GM12878 (cell line): ENCODE measurements at places on chromosomes 1 and 21. TPM values are rescaled to one million over a fixed set of nuclear protein-coding genes. Genes with fewer than 3 reads are reported as not detected.

DNA sequence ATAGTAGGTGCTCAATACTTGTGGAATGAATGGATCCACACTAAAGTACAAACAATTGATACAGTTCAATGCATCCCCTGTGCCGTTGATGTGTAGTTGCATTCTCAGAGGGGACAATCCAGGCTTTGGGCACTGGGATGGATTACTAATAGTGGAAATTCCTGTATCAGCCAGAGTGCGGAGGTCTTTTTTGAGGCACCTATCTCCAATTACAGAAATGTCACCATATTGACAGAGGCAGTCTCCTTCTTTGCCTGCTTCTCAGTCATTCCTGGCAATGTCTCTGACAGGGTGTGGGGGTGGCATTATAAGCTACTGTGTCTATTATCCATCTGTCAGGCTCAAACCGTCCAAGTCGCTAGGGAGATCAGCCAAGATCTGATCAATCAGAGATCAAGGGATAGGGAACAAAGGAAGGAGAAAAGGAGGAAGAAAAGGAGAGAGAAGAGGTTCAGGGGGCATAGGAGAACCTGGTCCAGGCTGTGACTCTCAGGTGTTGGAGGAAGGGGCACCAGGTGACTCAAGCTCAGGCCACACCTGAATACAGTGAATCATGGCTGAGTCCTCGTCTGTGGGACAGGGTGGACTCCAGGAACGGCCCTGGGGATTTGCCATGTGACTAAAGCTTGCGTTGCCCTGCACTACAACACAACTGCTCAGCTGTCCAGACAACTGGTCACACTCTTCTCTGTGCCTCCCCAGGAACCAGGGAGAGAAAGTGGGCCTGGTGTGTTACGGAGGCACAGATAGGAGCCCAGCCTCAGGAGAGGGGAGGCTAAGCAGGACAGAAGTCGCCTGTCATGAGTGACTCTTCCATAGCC, 3.4 kb upstream of the LAMB3 start:
- DNase-seq = no peak

DNA sequence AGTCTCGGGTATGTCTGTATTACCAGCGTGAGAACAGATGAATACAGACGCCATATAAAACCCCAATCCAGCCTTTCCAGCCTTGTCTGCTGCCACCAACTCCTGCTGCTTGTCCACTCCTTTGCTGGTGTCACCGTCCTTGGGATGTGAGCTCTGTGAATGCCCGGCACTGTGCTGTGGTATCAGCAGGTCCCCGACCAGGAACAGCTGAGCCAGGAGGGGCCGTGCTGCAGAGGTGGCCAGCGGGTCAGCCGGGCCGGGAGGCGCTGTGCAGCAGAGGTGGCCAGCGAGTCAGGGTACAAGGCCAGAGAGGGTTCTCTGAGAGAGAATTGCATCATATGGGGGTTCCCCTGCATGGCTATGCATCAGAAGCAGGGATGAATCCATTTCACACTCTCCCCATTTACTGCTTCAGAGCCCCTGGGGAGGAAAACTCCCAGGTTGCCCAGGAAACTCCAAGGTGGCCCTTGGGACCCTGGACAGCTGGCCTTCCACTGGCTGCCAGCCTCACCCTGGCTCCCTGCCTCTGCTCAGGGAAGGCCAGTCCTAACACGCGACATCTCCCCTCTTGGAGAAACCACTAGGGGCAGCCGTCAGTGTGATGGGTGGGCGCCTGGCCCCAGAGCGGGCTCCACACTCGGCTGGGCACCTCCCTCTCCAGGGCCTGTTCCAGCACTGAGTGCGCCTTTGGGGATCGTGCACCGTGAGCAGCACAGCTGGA, 122.4 kb upstream of the COL6A1 start:
- DNase-seq = no peak

KRTAP19-1 gene
- total RNA-seq = not detected in 2 replicates

DNA sequence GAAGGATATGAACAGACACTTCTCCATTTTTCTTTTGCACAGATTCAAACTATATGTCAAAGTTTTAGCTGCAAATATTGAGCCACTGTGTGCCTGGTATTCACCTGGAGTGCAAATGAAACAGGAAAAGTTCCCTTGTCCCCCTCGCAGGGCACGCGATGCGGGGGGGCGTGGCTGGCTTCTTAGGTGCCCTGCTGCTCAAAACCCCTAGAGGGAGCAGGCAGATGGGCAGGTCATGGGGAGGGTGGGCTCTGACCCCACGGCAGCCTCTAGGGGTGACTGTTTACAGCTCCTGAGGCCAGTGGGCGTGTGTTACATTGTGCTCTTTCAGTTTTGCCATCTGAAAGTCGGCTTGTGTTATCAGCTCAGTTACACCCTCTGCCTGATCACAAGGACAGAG, 931.2 kb upstream of the B3GALT2 start:
- no peak for DNase-seq

- DNase-seq = peak; percentile 25
Observed at GRCh38 chr1:186680245-186681061, at the start of gene PTGS2. Gene PTGS2, minus strand, starts transcription at chr1:186680423. Its CDS starts 133 bp downstream, at chr1:186680290.

HSF2BP gene
- total RNA-seq = 0.38 and 0.48 TPM in 2 replicates

- no peak for DNase-seq
Observed at GRCh38 chr1:151846686-151847237, 6.8 kb downstream of the THEM5 start.

AKNAD1 gene
- total RNA-seq = not detected in 2 replicates

CTSE gene
- total RNA-seq = 0.26 TPM in 1 of 2 replicates, not detected in the other

GRCh38 chr1:58466630-58467241, 79.8 kb downstream of the OMA1 start:
- DNase-seq = no peak

MROH9 gene
- not detected in 2 replicates for total RNA-seq

DNA sequence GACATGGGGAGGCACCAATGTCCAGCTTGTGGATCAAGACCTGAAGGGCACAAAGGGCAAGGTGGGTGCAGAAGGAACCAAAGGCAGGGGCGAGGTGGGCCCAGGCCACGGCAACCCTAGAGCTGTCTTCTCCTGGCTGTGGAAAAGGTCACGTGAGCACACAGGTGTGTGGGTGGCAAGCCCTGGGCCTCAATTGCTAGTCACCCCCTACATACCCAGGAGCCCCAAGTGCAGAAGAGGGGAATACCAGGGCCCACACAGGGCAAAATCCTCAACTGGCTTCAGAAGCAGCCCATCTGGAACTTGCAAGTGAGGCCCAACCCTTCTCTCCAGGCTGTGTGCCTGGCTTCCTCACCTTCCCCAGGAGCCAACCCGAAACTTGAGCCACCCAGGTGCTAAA, 25.6 kb downstream of the ZBTB17 start:
- no peak for DNase-seq

GRCh38 chr1:53781654-53782053, 42.7 kb upstream of the GLIS1 start:
- no peak for DNase-seq

DNA sequence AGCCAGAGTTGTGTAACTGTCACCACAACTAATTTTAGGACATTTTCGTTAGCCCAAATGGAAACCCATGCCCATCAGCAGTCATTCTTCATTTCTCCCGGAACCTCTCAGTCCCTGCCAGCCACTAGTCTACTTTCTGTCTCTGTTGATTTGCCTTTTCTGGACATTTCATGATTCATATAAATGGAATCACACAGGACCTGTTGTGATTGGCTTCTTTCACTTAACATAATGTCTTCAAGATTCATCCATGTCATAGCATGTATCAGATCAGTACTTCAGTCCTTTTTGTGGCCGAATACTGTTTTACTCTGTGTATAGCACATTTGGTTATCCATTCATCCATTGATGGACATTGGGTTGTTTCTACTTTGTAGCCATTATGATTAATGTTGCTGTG, 7.1 kb downstream of the SLC66A1 start:
- no peak for DNase-seq

DNA sequence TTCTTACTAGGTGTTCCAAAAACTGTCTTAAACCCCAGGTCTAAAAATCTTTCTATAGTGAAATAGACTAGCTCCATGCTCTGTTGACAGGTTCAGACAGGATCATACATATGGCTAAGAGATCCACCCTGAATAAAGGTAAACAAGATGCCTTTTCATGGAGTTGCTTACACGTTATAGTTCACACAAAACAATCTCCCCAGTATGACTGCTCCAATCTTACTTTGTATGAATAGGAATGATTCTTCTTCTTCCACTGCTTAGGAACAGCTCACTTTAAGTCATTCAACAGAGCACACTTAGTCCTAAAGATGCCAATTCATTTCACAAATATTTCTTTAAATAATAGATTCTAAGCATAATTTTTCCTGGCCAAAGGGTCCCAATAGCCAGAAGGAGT, 16.0 kb downstream of the ELK4 start:
- no peak for DNase-seq

TMOD4 gene
- total RNA-seq = 1.2 TPM in 1 of 2 replicates, not detected in the other

PLA2G2A gene
- total RNA-seq = 0.36 TPM in 1 of 2 replicates, not detected in the other

MYOM3 gene
- not detected in 2 replicates for total RNA-seq

- no peak for DNase-seq
Observed at GRCh38 chr1:8848663-8849386, 29.7 kb downstream of the ENO1 start.

GRCh38 chr1:39657923-39658485, 13.9 kb downstream of the NT5C1A start:
- no peak for DNase-seq

DNA sequence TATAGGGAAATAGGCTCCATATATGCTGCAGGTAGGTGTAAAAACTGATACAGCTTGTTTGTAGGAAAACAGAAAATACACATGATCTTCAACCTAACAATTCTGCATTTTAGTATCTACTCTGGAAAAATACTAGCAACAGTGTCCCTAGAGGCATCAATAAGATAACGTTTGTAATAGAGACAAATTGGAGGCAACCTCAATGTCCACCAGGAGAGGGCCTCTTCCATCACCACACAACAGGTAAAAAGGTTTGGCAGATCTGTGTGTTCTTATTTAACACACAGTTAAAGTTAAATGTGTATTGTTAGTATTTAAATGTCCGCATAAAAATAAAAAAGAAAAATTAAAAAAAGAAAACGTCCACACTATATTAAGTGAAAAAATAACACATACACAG, 5.4 kb downstream of the EIF2D start:
- no peak for DNase-seq

HEYL gene
- 0.08 TPM in 1 of 2 replicates, not detected in the other for total RNA-seq

PTPRF gene
- total RNA-seq = 1.1 and 1.2 TPM in 2 replicates

FCMR gene
- 191 and 207 TPM in 2 replicates for total RNA-seq
